Left renal cortex interstitium (tissue), 4 donors: ENCODE measurements at places on chromosomes 6 and 20. TPM values are rescaled to one million over a fixed set of nuclear protein-coding genes. Genes with fewer than 3 reads are reported as not detected.

- no peak for DNase-seq
These were observed 98.3 kb downstream of the CDC5L start for GRCh38 chr6:44485601-44486401.

- no peak for DNase-seq
These were observed 78.7 kb upstream of the PRSS16 start for GRCh38 chr6:27168586-27169443.

Gene ATP9A
- polyA plus RNA-seq = 53.9 TPM

Gene SLC52A3
- polyA plus RNA-seq = 4.8 TPM

Gene GJA10
- polyA plus RNA-seq = not detected

GRCh38 chr6:12228447-12229146 is 61.6 kb upstream of the EDN1 start:
- no peak for DNase-seq

Gene SLC32A1
- polyA plus RNA-seq = 1.8 TPM

Gene EEF1A2
- 2.1 TPM for polyA plus RNA-seq

Gene CDSN
- polyA plus RNA-seq = not detected

DNA sequence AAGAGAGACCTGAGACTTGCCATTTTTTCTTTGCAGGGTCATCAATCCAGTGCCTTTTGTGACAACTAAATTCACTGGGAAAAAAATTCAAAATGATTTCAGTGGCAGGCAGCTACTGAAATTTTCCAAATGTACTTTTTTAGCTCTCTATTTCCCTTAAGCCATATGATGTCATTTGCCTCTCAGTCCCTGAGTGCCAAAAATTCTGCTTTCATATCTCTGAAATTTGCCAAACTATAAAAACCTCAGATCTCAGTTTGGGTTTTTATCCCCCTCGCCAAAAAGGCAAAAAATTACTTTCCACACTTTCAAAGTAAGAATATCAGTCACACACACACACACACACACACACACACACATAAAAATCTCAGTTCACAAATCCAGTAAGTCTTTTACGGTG is 651.3 kb upstream of the ARID1B start:
- DNase-seq = no peak

DNA sequence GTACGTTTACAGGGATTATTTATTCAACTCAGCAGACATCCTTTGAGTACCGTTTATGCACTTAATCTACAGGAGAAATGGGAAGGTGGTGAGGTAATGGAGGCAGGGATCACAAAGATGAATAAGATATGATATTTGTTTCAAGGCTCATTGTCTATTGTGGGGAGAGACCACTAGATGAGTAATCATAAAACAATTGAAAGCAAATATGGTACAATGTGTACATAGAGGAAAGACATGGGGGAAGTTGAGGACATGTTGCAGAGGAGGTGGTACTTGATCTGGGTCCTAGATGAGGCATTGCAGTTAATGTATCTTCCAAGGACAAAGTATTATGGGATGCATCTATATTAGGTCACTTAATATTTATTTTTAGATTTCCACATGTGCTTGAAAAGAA is 13.7 kb upstream of the CDC5L start:
- no peak for DNase-seq

GRCh38 chr6:69732640-69733039 is 64.2 kb downstream of the LMBRD1 start:
- DNase-seq = no peak
